Substantia nigra (tissue), 51 donors: ENCODE measurements at places on chromosomes 12 and 14.

DNA sequence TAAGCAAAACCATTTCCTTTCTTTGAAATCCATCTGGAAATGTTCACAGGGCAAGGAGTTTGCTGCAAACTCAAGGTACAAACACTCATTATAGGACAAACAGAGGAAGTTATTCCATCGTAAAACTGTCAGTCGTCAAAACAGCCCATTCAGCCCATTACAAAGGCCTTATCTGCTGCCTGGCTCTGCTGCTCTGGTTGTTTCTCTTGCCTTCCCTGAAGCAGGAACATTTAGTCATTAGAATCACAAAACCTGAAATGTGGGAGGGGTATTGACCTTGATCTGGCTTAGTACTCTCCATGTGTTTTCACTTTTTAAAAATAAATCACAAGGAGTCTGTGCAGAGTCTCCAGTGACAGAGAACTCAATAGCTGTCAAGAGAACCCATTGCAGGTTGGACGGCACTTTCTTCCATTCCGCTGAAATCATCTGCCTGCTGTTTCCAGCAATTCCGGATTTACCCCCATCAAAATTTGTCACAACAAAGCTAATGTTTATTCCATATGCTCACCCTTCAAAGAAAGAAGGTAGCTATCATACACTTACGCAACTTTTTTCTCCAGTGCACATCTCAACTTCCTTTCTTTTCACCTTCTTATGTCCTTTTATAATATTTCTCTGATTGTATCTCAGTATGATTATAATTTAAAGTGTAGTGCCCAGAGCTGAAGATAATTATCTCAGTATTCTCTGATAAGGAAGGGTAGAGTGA is 24.6 kb upstream of the ITPR2 start:
- no peak for DNase-seq

- DNase-seq: no peak
These were observed 17.3 kb downstream of the TNFAIP2 start for GRCh38 chr14:103140316-103141109.

DNA sequence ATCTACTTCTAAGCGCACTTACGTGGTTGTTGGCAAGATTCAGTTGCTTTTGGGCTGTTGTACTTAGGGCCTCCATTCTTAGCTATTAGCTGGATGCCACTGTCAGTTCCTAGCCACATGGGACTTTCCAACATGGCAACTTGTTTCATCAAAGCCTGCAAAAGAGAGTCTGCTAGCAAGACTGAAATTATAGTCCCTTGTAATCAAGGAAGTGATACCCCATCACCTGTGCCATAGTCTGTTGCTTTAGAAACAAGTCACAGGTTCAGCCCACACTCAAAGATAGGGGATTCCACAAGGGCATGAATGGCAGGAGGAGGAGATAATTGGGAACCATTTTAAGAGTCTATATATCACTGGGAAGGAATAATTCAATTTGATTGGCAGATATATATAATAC is 27.1 kb upstream of the SLC17A8 start:
- no peak for DNase-seq

GRCh38 chr12:131142891-131143657 is 189.4 kb downstream of the ADGRD1 start:
- DNase-seq: no peak

DNA sequence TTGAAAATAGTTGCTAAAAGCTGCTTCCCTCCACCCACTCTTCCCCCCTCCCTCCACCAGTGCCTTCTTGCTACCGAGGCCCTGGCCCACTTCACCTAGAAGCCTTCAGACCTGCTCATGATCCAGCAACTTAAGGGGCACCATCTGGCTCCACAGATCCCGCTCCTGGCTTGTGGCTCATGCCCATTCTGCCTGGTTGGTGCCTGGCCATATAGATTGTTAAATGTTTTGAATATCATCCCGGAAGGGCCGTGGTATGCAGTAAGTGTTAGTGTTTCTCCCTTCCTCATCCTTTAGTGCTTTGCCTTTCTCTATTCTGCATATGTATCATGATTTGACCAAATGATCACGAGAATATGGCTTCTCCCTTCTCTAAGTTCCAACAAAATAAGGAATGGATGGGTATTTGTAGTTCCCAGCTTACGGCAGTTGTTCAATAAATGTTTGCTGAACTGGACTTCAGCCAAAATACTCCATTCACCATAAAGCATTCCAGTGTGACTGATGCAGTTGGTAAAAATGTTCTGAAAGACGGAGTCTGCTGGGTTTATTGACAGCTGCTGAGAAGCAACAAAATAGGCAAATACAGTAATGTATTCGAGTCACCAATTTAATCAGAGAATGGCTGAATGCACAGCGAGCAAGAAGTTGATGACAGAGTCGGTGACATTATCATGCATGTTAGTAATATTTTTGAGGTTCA is 30.7 kb downstream of the GRIP1 start:
- no peak for DNase-seq

GRCh38 chr12:120537856-120538220 is 3.7 kb downstream of the RNF10 start:
- DNase-seq: no peak
